Activated T-cell treated with anti-CD3 and anti-CD28 coated beads for 1 hour (primary cell): ENCODE measurements at places on chromosomes 11 and 22.

GRCh38 chr11:67345920-67346819 is 7.2 kb downstream of the POLD4 start:
- no peak for DNase-seq

DNA sequence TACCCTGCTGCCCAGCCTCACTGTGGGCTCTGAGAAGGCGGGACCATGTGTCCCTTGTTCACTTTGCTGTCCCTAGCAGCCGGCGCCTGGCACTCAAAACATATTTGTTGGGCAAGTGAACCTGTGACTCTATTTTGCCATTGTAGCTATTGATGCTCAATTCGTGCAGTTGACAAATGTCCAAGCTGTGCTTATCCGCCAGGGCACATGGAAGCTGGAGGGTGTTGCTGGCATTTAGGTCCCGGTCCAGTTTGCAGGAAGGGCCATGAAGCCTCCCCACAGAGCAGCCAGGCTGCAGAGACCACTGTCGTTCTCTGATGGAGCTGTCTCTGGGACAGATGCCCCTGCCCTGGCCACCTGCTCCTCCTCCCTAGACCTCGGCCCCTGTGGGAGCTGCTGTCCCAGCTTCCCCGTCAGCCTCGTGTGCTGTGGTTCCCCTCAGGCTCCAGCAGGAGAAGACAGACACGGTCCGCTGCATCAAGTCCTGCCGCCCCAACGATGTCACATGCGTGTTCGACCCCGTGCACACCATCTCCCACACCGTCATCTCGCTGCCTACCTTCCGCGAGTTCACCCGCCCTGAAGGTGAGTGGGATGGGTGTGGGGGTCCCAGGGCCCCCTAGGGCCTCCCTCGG is 71.5 kb downstream of the FBLN1 start:
- no peak for DNase-seq

- DNase-seq, result no peak
Observed at GRCh38 chr11:125514336-125515101, 18.5 kb upstream of the FEZ1 start.

- DNase-seq, result no peak
Observed at GRCh38 chr22:19992921-19993355, 23.7 kb downstream of the ARVCF start.

- no peak for DNase-seq
Observed at GRCh38 chr11:12871788-12872321, 137.3 kb upstream of the RASSF10 start.

- no peak for DNase-seq
Observed at GRCh38 chr22:29477723-29478318, 2.2 kb upstream of the NEFH start.

DNA sequence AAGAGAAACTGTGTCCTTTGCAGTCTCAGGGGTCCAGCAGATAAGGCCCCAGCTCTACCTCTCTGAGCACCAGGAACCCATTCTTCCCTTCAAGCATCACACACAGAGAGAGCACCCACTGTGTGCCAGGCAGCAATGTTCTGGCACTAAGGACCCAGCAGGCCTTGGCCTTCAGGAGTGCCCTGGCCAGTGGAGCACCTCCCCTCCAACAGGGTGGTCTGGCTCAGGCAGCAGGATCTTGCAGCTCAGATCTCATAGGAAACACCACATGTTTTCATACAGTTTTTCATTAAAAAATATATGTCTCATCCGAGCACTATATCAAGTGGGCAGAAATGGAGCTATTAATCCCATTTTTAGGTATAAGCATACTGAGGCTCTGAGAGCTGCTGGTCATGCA is 410.6 kb downstream of the SOX6 start:
- no peak for DNase-seq

- DNase-seq, result no peak
Observed at GRCh38 chr11:38718049-38718448, 2120.0 kb upstream of the RAG2 start.

GRCh38 chr11:118913411-118914125 is 12.2 kb downstream of the BCL9L start:
- no peak for DNase-seq

DNA sequence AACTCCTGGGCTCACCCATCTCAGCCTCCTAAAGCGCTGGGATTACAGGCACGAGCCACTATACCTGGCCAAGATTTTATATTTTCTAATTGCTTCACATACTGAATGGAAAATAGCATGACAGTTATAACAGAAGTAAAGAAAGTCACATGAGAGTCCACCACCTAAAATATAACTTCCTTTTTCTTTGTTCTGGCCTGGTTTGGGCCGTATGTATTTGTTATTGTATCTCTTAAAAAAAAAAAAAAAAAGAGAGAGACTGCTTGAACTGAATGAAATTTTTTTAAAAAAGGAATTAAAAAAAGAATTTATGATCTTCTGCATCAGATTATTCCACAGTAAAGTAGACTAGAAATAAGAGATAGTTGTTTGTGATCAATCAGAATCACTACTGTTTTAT is 86.0 kb upstream of the GRIK4 start:
- no peak for DNase-seq

- DNase-seq, result no peak
Observed at GRCh38 chr22:45105281-45105702, 58.4 kb upstream of the NUP50 start.

- DNase-seq, result peak; percentile 86
Observed at GRCh38 chr11:62881579-62882430, 1.1 kb downstream of the SLC3A2 start.
